ENCODE measurements at places on chromosomes 16 and 17.

- no peak for DNase-seq
These were observed 4.8 kb downstream of the IRX5 start for GRCh38 chr16:54935266-54935968.

DNA sequence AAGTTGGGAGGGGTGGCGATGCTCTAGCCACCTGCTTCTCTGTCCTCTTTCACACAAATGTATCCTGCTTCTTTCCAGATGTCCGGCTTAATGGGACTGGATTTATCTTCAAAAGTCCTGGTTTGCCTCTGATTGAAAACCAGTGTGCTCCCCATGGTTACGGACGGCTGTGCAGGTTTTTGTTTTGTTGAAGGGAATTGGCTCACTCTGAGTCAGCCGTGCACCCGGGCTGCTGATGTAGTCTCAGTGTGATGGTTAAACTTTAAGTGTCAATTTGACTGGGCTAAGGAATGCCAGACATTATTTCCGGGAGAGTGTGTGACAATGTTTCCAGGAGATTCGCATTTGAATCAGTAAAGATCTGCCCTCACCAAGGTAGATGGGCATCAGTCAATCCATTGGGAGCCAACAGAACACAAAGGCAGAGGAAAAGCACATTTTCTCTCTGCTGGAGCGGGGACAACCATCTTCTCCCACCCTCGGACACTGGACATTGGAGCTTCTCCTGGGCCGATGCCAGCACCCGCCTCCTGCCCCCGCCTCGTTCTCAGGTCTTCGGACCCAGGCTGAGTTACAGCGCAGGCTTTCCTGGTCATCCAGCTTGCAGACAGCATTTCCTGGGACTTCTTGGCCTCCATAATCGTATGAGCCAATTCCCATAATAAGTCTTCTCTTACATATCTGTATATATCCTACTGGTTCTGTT is 126.9 kb upstream of the TNRC6C start:
- DNase-seq: no peak

GRCh38 chr17:861364-861763 is 79.2 kb downstream of the MRM3 start:
- no peak for DNase-seq

- no peak for DNase-seq
These were observed 24.4 kb downstream of the YWHAE start for GRCh38 chr17:1375615-1376014.

DNA sequence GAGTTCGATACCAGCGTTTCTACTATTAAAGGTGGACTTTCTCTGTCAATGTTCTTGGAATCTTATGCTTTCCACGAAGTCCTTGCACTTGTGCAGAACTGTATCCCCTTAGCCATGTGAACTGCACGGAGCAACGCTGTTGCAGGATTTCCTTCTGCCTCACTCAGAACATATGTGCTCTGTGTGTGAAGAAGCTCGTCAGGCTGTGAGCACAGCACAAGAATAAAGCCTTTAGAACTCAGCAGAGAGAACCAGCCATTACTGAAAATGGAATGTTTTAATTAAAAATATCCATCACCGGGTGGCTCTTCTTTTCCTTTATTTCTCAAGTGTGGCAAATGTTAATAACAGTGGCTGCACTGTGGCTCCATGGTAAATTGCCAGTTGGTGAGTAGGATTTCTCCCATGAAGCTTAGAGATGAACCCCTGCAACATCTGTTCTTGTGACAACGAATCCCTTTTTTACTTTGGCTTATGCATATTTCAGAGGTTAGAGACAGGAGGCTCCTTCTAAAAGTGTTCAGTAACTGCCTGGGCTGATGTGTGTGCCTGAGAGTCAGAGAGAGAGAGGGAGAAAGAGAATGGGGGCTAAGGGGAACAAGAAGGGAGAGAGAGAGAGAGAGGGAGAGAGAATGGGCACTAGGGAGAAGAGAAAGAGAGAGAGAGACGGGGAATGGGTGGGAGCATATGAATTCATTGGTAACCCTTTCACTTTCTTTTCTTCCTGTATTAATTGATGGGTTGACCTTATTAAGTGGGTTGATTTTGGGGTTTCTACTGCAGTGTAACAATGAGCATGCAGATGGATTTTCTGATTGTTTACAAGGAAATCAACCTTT is 50.0 kb downstream of the RPTOR start:
- no peak for DNase-seq

DNA sequence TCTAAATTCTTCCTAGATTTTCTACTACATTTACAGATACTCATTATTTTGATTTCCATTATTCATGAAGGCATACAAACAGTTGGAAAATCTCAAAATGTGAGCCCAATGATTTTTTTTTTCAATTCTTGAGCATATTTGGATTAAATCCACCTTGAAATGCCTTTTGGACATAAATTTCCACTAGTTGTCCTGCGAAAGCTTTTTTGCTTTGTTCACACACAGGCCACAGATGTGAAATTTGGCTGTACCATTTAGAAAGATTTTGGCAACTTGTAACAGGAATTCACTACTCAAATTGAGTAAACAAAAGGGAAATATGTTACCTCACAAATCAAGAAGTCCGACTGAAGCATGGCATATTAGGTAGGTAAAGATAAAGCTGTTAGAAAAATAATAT is 1631.0 kb downstream of the CDH8 start:
- DNase-seq: no peak

DNA sequence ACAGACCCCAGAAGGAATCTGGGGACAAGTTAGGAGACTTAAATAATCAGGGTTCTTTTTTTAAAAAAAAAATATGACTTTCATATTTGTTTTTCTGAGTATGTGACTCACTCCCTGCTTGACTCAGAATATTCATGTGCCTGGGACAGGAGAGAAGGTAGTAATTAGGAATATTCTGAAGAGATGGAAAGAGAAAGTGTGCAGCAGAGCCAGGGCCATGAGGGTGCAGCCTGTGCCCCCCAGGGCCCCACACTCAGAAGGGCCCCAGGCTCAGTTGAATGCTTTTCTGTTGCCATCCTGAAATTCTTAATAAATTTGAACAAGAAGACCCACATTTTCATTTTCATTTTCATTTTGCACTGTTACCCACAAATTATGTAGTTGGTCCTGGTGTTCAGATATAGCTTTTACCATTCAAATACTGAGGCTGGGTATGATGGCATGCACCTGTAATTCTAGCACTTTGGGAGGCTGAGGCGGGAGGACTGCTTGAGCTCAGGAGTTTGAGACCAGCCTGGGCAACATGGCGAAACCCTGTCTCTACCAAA is 11.5 kb upstream of the LONP2 start:
- DNase-seq: no peak

DNA sequence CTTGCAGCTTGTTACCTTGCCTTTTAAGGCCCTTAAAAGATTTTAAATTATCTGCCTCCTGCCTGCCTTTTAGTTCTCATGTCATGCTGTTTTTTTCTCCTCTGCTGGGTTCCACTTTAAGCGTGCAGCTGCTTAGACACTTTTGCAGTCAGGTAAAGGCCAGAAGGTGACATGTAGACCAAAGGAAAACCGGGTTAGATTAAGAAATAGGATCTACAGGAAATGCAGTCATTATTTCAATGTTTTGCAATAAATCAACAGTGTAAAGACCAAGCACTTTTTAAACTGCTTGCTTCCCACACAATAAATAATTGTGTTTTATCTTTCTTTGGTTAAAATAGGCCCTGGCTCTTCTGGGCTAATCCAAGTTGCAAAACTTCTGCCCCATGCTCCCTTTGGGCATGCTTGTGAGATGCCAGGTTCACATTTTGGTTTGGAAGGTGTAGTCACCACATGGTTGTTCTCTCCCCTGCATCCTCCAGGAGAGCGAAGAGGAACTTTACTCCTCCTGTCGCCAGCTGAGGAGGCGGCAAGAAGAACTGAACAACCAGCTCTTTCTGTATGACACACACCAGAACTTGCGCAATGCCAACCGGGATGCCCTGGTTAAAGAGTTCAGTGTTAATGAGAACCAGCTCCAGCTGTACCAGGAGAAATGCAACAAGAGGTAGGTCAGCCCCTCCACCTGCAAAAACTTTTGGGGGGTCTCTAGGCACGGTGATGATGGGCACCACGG is 54.9 kb downstream of the SDR42E1 start:
- DNase-seq: no peak

GRCh38 chr16:4778050-4778392 is 10.1 kb downstream of the SEPTIN12 start:
- DNase-seq: no peak

DNA sequence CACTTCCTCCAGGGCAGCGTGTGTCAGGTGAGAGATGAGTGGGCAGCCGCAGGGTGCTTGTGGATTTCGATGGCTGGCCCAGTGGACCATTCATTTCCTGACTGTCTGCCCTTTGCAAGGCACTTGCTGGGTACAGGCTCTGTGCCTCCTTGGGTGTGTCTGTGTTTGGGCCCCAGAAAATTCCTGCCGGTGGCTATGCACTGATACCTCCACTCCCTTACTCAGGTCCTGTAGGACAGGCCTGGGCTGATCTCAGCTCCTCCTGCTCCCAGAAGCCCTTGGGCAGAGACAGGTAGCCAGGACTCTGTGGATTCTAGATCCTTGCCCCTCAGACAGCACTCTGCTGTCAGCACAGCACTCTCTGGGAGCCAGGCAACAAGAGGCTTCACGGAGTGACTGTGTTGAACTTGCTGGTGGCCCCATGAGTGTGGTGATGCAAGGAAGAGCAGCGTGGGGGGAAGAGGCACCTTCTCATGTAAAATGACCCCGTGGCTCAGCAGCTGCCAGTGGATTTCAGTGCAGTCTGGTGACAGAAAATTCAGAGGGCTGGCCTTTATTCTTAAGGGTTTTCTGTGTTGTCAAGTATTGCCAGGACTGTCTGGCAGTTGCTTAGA is 29.0 kb downstream of the PGS1 start:
- no peak for DNase-seq

All from stimulated activated naive CD4-positive, alpha-beta T cell (primary cell).